ENCODE measurements at places on chromosomes 6 and 20. TPM values are rescaled to one million over a fixed set of nuclear protein-coding genes. Genes with fewer than 3 reads are reported as not detected.

The MUCL3 gene
- not detected for total RNA-seq

The HSPA1L gene
- total RNA-seq: 0.98 TPM

The PET117 gene
- total RNA-seq: 8.0 TPM

The RAD21L1 gene
- not detected for total RNA-seq

The RIPOR2 gene
- 0.23 TPM for total RNA-seq

The INSM1 gene
- total RNA-seq: not detected

The THEMIS gene
- total RNA-seq: not detected

The ACSS2 gene
- total RNA-seq: 25.6 TPM

The ARFGEF3 gene
- under 0.01 TPM for total RNA-seq

The SLA2 gene
- not detected for total RNA-seq

The THBS2 gene
- total RNA-seq: 3,001 TPM

The PTPN1 gene
- 25.4 TPM for total RNA-seq

The MLN gene
- not detected for total RNA-seq
